ENCODE measurements at places on chromosomes 7 and 10.

DNA sequence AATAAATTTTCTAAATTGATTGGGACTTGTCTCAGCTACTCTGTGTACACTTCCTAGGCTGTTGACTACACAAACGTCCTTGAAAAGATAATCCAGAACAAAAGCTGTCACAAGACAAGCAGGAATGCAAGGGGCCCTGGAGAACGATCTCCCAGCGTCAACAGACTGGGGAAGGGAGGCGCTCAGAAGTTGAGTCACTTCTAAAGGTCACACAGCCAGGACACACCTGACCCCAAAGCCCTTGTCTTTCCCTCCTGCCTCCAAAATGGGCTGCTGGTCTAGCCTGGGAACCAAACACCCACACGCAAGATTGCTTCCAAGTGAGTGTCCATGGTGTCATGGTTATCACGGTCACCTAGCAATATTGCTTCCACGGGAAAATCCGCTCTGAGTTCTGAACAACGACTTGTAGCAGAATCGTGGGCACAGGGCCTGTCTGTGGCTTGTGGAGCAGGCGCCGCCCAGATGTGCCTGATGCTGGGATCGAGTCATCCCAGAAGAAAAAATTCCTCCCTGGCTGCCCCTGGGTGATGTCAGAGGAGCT lies 49.8 kb downstream of the SPOCK2 start:
- DNase-seq = no peak

- no peak for DNase-seq
These were observed 68.1 kb upstream of the NANOS1 start for GRCh38 chr10:118961436-118961835.

GRCh38 chr10:101683276-101683675 lies 11.7 kb downstream of the FBXW4 start:
- DNase-seq = no peak

- DNase-seq = no peak
These were observed 16.3 kb upstream of the CYREN start for GRCh38 chr7:135186841-135187253.

DNA sequence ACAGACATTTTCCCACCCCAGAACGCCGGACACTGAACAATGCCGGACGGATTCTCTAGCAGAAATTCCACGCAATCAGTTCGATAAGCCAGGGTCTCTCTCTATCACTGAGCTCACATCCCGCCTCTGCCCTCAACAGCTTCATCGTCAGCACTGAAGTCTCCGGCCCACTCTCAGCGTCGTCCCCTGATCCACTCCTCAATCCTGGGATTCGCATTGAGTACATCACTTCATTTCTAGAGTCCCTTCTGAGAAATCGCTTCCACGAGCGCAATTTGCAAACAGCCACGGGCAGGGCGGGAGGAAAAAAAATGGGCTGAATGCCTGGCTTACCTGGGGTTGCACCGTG lies 365 bp downstream of the YME1L1 start:
- no peak for DNase-seq

DNA sequence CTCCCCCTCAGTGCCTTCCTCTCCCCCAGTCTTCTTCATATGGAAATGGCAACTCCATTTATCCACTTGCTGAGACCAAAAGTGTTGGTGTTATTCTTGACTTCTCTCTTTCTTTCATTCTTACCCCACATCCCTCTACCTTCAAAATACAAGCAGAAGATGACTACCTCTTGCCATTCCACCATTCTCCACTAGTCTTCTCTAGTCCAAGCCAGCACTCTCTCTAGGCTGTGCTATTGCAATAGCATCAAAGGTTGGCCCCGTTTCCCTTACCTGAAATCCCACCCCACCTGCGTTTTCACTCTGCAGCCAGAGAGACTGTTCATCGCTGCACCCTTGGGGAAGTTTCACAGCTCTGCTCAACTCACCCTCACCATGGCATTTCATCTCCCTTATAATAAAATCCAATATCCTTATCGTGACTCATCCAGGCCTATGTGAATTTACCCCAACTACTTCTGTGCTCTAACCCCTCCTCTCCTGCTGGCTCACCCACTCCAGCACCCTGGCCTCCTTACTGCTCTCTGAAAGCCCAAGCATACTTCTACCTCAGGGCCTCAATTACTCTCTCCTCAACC lies 109.1 kb downstream of the LSM5 start:
- no peak for DNase-seq
